ENCODE measurements at places on chromosomes 5 and 9.

DNA sequence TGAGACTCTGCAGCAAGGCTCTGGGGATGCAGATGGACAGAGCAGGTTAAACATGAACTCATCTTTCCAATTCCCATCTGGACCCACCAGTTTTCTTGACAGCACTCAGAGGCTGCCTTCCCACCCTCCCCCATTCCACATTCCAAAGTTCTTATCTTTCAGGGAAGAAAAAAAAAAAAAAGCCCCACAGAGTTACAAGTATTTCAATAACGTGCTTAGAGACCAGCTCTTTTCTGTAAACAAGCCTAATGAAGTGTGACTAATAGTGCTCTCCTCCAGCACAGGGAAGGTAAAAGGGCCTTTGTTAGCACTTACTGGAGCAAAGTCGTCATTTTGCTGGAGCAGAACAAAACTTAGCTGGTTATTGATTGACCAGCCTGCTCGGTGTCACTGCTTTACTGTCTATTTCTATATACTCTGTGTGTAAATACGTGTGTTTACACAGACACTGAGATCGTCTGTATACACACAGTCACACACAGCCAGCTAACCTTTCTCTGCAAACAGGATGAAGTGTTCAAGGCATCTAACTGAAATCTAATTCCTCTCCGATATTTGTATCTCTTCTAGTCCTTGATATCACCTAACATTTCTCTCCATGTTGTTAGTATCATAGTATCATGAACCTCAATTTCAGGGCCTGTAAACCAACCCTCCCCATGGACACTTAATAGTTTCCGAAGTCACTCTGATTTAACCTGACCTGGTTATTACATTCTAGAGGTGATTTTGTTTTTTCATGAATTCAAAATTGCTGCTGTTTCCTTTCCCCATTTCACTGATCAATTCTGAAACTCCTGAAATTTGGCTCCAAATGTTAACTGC is 84.9 kb downstream of the ZNF608 start:
- peak; percentile 83 for DNase-seq

- no peak for DNase-seq
Measured at GRCh38 chr5:139299486-139299885, 5.9 kb downstream of the MATR3 start.

GRCh38 chr5:94396687-94397086 is 221.7 kb downstream of the KIAA0825 start:
- DNase-seq, result no peak

DNA sequence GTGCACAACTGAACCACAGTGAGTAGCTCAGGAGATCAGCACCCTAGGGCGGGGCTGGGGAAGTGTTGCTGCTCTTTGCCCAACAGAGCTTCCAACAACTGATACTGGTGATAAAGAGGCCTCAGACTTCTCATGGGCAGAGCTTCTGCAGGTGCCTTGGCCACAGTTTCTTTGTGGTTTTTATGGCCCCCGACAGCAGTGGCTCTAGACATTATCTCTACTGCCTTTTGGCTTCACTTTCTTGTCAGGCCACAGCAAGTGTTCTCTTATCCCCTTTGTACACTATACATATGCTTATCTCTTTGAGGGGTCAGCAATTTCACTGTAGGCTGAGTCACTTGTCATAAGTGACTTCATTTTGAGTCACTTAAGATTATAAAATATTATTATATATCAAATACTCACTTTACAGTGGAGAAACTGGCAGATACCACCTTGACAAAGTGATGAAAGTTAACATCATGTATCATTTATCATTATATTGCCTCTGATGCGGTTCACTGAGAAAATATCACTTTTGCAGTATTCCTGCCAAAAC is 90.9 kb upstream of the COX7C start:
- DNase-seq, result no peak

DNA sequence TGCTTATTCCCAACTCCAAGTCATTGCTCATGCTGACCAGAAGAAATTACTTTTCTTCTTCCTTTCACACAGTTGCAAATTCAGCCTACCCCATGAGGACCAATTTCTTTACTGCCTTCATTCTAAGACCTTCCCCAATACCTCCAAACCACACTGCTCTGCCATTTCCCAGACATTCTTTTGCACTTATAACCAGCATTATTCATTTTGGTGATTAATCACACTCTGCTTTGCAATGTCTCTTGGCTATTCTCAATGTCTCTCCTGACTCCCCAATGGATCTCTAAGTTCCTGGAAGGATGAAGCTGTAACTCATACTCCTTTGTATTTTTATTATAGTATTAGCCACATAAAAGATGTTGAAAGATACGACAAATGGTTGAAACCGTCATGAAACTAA is 105.7 kb upstream of the RANBP3L start:
- no peak for DNase-seq

DNA sequence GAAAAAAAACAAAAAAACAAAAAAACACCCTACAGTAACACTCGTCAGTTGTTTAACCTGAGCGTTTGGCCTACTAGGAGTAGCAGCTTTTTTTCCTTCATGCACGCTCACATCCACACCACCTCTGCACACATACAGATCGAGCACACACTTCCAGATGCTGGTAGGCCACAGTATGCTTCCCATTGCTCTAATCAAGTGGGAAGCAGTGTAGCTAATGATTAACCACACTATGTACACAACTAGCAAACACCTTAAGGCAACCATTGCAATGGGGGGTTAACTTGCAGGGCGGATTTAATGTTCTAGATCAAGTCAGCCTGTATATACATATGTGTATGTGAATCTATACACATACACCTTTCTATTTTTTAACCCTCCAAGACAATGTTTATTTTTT is 65.5 kb upstream of the GLRX start:
- DNase-seq, result no peak

DNA sequence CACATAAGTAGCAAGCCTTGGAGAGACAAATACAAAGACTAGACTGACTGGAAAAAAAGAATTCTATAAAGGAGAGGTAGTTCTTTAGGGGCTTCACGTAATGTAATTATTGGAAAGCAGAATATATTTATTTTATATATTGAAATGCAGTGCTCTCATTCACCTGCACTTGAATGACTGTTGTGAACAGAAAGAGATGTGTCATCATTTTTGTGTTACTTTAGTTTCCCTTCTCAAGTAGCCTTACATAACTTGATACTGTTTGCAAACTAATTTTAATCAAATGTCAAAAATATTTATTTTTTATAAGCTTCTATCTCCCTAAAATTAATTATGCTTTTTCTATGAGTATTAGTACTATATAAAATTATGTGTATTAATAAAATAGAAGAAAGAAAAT is 691.1 kb upstream of the FTMT start:
- no peak for DNase-seq

DNA sequence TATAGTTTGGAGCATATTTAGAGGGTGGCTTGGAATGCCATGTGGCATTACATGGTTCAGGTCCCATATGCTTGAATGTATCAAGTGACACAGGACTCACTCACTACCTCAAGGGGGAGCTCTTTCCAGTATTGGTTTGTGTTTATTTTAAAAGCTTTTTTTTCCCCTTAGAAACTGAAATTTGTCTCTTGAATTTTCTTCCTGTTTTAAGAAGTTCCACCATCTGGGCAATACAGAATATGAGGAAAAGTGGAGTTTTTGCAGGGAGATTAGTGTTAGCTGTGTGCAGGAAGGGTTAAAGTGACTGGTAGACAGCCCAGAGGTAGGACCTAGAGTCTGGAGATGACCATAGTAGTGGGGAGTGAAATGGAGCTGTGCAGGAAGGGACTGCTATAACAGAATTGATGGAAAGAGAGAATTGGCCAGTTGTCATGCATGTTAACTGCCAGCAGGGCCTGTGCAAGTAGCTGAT is 36.6 kb downstream of the CTNNA1 start:
- peak; percentile 46 for DNase-seq

DNA sequence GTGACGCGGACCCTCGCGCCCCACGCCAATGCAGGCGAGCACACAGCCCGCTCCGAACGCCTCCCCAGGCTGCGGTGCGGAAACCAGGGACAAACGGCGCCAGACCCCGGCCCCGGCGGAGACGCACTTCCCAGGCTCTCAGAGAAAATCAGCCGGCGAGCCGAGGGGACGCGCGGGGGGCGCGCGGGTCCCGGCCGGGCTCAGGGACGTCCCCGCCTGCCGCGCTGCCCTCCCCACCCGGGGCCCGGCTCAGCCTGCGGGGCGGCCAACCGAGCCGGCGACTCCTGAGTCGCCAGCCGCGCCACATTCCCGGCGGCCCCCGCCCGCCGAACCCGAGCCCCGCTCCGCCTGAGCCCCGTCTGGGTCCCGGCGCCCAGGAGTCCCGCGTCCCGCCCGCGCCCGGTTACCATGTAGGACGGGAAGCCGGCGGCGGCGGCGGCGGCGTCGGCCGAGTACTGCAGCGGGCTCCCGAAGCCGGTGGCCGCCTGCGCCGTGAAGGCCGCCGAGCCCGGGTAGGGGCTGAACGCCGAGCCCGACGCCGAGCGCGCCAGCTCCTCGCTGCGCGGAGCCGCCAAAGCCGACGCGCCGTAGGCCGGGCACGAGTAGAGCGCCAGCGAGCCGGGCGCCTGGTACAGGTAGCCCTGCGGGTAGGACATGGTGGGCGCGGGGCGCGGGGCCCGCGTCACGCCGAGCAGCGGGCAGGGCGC is 566 bp downstream of the IRX2 start:
- DNase-seq, result peak; percentile 40

- no peak for DNase-seq
Measured at GRCh38 chr5:65359569-65359968, 122.2 kb downstream of the ADAMTS6 start.

DNA sequence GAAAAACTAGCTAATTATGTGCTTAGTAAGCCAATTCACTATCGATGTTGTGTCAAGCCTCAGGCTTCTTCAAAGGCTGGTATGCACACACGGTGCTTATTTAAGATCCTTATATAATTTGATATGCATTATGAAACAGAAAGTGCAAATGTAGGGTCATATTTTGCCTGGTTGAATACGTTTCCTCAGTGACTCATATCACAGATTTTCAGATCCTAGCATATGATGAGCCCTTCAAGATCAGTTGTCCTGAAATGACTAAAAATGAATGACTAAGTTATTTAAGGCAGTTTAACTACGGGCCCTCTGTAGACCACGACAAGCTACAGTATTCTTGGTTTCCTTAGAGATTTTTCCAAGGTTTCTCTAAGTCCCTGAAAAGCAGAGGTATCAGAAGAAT is 778.3 kb downstream of the PRELID2 start:
- DNase-seq, result no peak

DNA sequence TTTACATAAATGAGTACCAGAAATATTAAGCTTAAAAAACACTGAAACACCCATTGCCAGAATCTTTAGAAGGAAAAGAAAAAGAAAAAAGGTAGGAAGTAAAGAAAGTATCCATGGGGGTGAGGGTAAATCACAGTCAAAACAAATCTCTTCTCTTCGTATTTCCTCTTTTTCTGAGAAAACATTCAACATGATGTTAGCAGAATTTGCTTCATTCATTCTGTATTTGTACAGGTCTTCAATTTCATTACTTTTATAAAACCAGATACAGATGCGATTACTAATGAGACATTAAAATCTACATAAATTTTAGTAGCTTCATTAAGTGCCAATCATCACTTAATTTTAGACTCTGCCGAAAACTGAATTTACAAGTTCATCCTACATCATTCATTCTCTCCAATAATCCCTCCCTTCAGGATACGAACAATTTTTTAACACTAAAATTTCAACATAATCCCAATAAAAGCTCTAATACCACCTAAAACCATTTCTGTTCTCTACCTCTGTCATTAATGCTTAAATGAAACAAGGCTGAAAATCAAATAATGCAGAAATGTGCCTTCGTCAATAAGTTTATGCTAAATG is 7.0 kb downstream of the NR3C1 start:
- DNase-seq, result peak; percentile 12

DNA sequence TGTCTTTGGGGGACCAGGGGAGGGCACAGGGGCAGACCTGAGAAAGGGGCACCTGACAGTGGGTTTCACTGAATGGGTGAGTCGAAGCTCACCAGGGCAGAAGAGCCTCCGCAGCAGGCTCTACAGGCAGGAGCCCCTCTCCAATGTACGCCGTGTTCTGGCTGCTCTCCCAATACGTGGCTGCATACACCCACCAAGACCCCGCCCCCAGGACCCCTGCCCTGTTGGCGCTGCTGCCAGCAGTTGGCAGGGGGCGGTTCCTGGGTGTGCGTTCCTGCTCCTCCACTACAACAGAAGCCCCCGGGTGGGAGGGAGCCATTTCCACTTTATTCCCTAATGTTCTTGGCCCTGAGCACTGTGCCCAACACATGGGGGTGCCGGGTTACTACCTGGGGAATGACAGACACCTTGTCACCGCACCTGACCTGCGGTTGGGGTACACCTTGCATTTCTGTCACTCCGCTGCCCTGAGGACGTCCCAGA is 30.3 kb downstream of the SARDH start:
- DNase-seq, result peak; percentile 85

DNA sequence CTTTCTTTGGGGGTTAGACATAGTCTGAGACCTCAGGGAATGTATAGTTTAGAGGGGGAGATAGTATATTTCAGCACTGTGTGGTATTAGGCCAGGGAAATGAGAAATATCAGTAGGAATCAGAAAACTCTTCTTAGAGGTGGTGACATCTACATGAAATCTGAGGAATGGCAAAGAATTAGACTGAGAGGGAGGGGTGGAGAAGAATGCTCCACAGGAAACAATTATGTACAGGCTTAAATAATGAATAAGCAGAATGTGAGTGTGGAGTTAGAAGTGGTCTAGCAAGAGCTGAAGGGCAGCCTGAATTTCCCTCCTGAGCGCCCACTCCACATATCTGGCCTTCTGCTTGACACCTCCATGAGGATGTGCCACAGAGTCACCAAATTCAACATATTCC is 3.6 kb upstream of the MACIR start:
- no peak for DNase-seq

DNA sequence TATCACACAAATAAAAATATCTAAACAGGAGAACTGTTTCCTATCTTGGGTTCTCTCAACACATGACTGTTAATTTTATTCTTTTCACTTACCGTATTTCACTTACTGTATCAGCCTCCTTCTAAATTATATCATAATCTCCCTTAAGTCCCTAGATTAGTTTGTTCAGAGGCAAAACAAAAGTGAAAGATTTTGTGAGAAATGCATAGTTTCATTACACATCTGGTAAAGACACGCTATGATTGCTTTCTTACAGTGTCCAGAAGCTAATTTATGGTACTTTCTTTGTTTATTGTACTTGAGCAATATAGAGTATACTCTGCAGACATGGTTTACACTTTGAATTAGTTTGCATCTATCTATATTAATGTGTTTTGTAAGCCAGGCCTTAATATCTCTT is 159.7 kb upstream of the TLX3 start:
- DNase-seq, result no peak

DNA sequence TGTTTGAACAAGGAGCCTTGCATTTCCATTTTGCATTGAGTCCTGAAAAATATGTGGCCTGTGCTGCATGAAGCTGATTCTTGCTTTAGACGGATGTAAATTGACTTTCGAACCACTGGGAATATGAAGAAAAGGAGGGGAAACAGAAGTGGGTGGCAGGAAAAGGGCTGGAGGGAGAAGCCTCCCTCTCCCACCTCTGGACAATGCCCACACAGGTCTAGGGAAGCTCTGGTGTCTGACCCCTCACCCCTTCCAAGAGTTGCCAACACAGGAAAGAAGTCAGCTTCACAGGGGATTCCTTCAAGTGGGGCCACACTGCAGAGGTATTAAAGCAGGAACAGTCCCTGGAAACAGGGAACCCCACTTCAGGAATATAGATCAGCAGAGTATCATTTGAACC is 52.2 kb downstream of the ZNF366 start:
- DNase-seq, result no peak
